ENCODE measurements at places on chromosomes 5 and 9. TPM values are rescaled to one million over a fixed set of nuclear protein-coding genes. Genes with fewer than 3 reads are reported as not detected.

Gene SLCO4C1
- 2.4 TPM for polyA plus RNA-seq

Gene RFESD
- polyA plus RNA-seq, result 6.9 TPM

Gene ORM1
- polyA plus RNA-seq, result not detected

Gene PCDHAC1
- polyA plus RNA-seq, result 0.53 TPM

Gene AFAP1L1
- polyA plus RNA-seq, result 3.2 TPM

Gene SLC6A7
- not detected for polyA plus RNA-seq

Gene PKN3
- polyA plus RNA-seq, result 6.7 TPM

Gene BSPRY
- 5.0 TPM for polyA plus RNA-seq

Gene MARCHF3
- polyA plus RNA-seq, result 7.0 TPM

Gene NTRK2
- not detected for polyA plus RNA-seq

Gene ANKRD18A
- 6.9 TPM for polyA plus RNA-seq

Gene ENTPD2
- 1.8 TPM for polyA plus RNA-seq

Gene GADD45G
- 24.1 TPM for polyA plus RNA-seq

Gene ELAVL2
- polyA plus RNA-seq, result 18.6 TPM

Gene TMEM250
- 12.2 TPM for polyA plus RNA-seq

Gene CARTPT
- polyA plus RNA-seq, result not detected

Gene SPATA6L
- polyA plus RNA-seq, result 1.9 TPM

Gene IFNE
- not detected for polyA plus RNA-seq

Gene SPOCK1
- polyA plus RNA-seq, result 6.9 TPM

Gene HAVCR1
- polyA plus RNA-seq, result not detected

Gene SHC3
- 1.1 TPM for polyA plus RNA-seq

Gene OTP
- polyA plus RNA-seq, result not detected

Gene PITX1
- not detected for polyA plus RNA-seq

Gene SPTLC1
- polyA plus RNA-seq, result 54.8 TPM

Gene RNF183
- 0.42 TPM for polyA plus RNA-seq

Gene UNC13B
- polyA plus RNA-seq, result 8.0 TPM

Gene FOXD4L6
- polyA plus RNA-seq, result not detected

Gene STPG3
- polyA plus RNA-seq, result not detected

Gene CCL27
- polyA plus RNA-seq, result not detected

Gene GRXCR2
- not detected for polyA plus RNA-seq

Gene FBXL7
- polyA plus RNA-seq, result 5.0 TPM

Gene ANXA2R
- polyA plus RNA-seq, result not detected

Gene PRRX2
- 5.8 TPM for polyA plus RNA-seq

Gene CHSY3
- 0.44 TPM for polyA plus RNA-seq

Gene BRD9
- polyA plus RNA-seq, result 29.8 TPM

Gene CDKN2B-AS1
- polyA plus RNA-seq, result not detected

Gene SV2C
- polyA plus RNA-seq, result 0.05 TPM

Gene AIF1L
- 76.4 TPM for polyA plus RNA-seq

Gene PTGES2
- polyA plus RNA-seq, result 59.7 TPM

Gene PFN3
- 3.1 TPM for polyA plus RNA-seq

Gene IFNA2
- polyA plus RNA-seq, result not detected

Gene PCA3
- polyA plus RNA-seq, result 0.76 TPM

Gene SLC34A1
- not detected for polyA plus RNA-seq

Gene MED10
- 58.1 TPM for polyA plus RNA-seq

Gene PCDHB14
- 0.71 TPM for polyA plus RNA-seq

Gene KIF12
- polyA plus RNA-seq, result 4.2 TPM

Gene EQTN
- 0.21 TPM for polyA plus RNA-seq

Gene CDHR2
- polyA plus RNA-seq, result 0.17 TPM

Gene TRPM3
- 2.8 TPM for polyA plus RNA-seq
